ENCODE measurements at places on chromosomes 1 and 21.

DNA sequence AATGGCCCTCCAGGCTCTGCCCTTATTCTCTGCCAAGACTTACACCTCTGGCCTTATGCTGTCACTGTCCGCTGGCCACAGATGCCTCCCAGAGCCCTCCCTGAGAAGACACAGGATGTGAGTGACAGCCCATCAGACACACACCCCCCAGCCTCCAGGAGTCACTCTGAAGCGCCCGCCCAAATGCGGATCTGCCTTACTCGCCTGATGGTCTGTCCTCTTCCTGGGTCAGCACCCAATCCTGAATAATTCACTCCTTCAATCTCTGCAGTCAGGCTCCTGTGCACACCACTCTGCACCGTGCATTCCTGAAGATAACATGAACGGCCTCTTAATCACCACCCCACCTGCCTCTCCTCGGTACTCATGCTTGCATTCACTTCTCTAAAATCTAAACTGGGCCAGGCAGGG, 14.7 kb downstream of the CLSTN1 start:
- no peak for DNase-seq

DNA sequence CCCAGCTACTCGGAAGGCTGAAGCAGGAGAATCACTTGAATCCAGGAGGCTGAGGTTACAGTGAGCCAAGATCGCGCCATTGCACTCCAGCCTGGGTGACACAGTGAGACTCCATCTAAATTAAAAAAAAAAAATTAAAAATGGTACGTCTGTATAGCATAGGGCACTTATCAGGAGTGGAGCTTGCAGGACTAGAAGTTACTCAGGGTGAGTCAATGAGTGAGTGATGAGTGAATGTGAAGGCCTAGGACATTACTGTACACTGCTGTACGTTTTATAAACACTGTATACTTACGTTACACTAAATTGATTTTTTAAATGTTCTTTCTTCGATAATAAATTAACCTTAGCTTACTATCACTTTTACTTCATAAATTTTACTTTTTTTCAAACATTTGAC, 183.6 kb downstream of the NR5A2 start:
- DNase-seq: no peak

- no peak for DNase-seq
Observed at GRCh38 chr1:50929376-50929958, 30.6 kb downstream of the FAF1 start.

DNA sequence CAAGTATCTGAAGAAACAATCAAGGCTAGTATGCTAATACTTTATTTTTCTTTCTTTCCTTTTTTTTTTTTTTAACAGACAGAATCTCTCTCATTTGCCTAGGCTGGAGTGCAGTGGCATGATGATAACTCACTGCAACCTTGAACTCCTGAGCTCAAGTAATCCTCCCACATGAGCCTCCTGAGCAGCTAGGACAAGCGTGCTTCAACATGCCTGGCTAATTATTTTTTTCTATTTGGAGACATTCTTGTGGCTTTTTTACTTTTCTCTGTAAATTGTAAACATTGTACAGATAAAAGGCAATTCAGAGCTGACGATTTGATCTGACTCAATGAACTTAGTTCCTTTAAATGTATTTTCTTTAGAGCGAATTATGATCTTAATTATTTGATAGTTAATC, 41.4 kb downstream of the CCDC18 start:
- no peak for DNase-seq

DNA sequence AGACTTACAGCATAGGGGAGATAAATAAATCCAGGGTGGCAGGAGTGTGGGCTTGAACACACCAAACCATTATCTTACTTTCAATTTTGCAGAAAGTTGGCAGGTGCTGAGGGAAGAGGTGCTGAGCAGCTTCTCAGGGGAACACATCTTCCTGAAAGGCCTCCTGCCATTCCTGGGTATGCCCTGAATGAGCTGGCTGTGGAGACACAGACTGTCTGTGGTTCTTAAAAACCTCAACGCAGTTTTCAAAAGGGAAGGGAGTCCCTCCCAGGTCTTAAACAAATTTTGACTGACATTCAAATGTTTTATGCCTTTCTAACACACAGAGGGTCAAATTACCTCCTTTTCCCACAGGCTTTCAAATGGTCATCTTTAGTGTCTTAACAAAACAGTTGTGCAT, 166.9 kb downstream of the TNFSF18 start:
- DNase-seq: no peak

- no peak for DNase-seq
Observed at GRCh38 chr21:45071078-45071873, 3.1 kb upstream of the ADARB1 start.

GRCh38 chr21:26168371-26168770, 2.2 kb downstream of the APP start:
- DNase-seq: no peak

GRCh38 chr1:98919211-98919610, 85.5 kb downstream of the PLPPR5 start:
- DNase-seq: no peak

DNA sequence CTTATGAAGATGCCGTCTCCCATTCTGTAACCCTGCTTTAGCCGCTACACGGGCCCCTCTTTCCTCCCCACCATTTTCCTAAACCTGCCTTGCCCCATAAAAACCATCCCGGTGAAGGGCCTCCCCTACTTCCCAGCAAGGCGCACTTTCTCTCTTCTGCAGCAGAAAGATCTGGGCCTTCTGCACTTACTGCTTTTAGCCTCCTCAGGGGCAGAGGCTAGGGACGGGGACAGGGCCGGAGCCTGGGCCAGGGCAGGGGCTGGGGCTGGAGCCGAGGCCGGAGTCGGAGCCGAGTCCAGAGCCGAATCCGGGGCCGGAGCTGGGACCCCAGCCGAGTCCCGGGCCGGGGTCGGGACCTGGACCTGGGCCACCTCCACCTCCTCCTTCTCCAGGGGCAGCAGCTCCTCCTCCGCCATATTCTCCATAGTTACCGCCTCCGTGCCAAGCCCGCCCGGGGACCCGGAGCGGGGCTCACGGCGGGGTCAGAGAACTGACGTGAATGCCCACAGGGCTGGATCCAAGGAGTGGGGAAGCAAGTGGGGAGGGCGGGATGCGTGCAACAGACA, 382 bp downstream of the TRMT1L start:
- DNase-seq: no peak
